ENCODE measurements at places on chromosomes 5 and 9.

DNA sequence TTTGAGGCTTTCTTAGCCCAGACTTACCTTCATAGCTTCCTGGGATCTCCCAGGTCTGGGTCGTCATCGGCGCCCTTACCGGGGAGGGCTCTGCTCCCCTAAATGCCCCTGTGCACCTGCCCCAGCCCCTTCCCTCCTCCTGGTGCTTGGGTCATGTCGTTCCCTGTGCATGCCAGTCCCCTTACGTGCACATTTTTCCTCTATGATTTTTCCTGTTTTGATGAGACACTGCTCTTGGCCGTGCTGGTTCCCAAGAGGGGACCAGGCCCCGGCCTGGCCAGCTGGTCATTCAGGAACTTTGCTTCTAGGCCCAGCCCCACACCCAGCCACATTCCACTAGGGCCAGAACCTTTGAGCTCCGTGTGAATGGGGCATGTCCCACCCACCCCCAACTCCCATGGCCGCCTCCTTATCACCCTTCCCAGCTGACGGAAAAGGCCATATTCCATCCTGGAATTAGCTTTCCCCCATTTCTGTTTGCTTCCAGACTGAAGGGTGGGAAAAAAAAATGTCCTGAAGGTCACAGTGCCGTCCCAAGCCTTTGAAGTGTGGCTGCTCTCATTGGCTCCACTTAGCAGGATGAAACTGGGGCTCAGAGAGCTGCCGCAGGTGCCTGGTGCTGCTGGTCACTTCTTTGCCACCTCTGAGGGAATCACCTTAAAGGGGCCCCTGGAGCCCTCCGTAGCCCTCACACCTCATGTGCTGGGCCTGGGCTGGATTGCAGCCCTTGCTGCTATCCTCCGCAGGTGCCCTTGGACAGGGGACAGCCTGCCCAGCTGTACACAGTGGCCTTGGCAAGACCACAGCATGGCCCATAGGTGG lies 25.1 kb downstream of the ERGIC1 start:
- no peak for DNase-seq

DNA sequence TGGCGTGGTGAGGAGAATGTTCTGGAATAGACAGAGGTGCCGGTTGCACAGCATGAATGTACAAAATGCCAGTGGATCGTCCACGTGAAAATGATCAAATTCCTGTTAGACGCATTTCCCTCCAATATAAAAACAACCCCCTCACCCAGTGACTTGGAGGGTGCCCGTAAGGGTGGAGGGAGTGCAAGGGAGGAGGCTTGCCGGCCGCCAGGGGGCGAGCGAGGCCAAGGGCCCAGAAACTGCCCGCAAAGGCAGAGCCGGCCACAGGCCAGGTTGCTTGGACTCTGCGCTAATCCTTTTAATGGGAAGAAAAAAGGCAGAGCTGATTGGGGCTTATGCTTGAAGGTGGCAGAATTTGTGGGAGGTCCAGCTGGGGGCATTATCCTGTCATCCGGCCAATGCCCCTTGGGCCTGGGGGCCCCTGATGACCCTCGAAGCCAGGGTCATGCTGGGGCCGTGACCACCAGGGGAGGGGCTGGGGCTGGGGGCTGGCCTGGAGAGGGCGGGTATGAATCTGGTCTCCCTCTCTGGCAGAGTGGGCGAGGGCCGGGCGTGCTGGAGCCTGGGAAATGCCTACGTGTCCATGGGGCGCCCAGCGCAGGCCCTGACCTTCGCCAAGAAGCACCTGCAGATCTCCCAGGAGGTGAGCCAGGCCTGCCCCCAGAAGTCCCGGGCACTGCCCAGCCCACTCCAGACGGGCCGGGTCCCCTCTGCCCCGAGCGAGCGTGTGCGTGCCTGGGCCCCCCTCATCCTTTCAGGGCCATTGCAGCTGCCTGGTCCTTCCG lies 12.0 kb downstream of the GPSM1 start:
- no peak for DNase-seq

DNA sequence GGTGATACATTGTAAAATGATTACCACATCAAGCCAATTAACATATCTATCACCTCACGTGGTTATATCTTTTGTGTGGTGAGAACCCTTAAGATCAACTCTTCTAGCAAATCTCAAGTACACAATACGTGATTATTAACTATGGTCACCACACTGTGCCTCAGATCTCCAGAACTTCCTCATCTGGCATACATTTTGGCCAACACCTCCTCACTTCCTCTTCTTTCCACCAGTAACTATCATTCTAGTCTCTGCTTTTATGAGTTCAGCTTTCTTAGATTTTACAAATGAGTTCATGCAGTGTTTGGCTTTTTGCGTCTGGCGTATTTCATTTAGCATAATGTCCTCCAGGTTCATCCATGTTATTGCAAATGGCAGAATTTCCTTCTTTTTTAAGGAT lies 35.8 kb downstream of the PRKACG start:
- peak; percentile 46 for DNase-seq

DNA sequence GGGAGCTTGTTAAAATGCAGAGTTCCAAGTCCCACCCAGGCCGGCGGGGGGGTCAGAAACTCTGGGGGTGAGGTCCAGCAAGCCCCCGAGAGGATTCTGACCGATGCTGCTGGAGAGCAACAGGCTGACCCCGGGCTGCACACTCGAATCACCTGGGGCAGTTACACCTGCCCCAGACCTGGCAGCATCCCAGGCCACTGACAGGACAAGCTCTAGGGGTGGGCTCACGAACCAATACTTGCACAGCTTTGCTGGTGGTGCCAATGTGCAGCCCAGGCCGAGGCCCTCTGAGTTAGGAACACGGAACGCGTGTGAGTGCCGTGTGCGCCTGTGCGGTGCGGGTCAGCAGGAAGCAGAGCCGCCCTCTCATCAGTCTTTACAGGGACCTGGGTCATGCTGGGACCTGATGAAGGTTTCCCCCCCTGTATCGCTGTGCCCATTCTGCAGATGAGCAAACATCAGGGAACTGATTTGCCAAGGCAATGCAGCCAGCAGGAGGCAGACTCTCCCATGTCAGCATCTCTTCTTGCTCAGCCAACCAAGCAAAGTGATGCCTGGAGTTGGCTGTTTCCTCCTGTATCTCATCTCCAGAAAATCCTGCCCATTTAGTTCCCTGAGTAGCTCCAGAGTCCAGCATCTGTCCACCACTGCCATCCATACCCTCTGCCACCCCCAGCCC lies 16.3 kb downstream of the FAM163B start:
- peak; percentile 39 for DNase-seq

- no peak for DNase-seq
These were observed 32.6 kb downstream of the TTLL11 start for GRCh38 chr9:122060481-122060880.
